Mesendoderm (in vitro differentiated cells): ENCODE measurements at places on chromosomes 16 and 17.

- DNase-seq: no peak
These were observed 4.1 kb downstream of the ZNF688 start for GRCh38 chr16:30567160-30567990.

- no peak for DNase-seq
These were observed 6.0 kb downstream of the PPM1D start for GRCh38 chr17:60606036-60606435.

GRCh38 chr17:34493917-34494316 is 85.5 kb upstream of the TMEM132E start:
- DNase-seq: no peak

DNA sequence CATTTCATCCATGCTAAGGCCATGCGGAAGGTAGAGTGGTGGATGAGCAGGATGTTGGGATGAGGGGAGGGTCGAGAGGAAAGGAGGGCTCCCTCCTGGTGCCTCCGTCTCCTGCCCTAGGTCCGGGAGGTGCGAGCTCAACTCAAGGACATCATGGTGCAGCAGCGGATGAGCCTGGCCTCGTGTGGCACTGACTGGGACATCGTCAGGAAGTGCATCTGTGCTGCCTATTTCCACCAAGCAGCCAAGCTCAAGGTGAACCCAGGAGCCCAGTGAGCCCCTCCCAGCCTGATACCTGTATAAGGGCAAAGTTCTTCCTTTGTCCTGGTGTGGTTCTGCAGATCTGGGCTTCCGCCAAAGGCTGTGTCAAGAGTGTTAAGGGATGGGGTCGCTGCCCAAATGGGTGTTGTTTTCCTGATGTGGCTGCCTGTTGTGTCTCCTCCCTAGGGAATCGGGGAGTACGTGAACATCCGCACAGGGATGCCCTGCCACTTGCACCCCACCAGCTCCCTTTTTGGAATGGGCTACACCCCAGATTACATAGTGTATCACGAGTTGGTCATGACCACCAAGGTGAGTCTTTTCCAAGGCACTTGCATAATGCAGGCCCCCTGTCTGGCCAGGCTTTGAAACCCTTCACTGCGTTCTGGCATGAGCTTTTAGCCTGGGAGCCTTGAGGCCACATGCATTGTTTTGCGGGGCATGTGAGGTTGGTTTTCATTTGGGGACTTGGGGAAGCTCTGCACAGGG is 14.9 kb downstream of the DHX38 start:
- DNase-seq: no peak

GRCh38 chr16:9092978-9093344 is 1.5 kb downstream of the HAPSTR1 start:
- peak; percentile 67 for DNase-seq

DNA sequence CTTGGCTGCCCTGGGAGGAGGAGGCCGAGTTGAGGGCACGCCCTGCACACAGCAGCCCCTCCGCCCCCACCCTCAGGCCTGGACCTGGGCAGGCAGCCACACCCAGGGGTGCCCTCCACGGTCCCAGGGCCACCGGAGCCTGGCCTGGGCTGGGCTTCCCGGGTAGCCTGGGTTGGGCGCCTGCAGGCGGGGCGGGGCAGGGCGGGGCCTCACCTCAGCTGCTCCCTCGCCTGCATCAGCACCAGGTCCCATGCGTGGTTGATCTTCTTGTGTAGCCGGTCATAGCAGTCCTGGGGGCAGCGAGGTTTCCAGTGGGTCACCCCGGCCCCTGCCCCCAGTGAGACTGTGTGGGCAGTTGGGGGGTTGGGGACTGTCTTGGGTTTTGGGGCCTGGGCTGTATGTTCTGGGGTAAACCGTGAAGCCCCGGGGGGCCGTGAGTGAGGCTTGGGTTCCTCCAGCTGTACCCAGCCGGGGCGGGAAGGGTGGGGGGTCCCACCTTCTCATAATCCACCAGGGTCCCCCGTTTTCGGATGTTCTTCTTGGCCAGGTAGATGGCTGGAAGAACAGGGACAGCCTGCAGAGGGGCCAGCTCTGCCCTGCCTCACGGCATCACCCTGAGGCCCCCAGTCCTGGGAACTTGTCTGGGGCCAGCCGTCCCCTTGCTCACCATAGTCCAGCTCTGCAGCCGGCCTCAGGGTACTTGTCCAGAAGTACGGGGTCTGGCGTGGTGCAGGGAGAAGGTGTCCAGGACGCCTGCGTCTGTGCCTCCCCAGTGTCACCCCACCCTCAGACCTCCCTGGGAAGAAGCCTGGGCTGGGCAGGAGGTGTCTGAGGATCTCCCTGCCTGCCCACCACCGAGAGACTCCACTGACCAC is 2.0 kb downstream of the RGS11 start:
- DNase-seq: no peak
